Astrocyte of the cerebellum (primary cell): ENCODE measurements at places on chromosomes 3 and 15.

GRCh38 chr15:32834156-32834555 lies 116.4 kb downstream of the GREM1 start:
- DNase-seq: no peak

DNA sequence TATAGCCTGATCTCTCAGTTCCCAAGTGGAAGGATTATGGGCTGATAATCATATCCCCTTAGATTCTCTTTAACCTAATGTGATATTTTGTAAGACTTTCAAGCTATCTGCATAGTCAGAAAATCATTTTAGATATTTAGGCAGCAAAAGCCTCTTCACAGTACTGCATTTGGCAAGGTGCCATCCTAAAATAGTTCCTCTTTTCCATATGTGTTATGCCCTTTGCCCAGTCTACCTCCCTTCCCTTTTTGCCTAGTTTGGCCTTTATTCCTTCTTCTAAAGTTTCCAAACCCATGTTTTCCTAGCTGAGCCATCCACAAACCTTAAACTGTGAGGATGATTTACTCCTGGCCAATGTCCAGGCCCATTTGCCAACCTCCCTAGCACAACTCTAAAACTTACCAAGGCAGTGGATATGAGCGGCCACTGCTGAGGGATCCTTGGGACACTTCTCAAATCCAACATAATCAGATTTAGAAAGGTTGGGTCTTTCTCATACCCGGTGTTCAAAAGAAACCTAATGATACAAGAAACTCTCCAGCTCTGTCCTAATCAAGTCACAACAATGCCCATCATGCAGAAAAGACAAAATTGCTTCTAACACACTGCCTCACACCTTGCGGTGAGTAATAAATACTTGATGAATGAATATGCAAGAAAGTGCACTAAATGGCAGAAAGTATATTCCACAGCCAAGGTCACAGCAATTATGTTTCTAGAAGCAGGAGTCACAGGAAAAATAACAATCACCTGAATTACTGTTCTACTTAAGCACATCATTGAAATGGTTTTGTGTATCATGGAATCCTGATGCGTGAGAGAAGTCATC lies 493.9 kb downstream of the NLGN1 start:
- no peak for DNase-seq

DNA sequence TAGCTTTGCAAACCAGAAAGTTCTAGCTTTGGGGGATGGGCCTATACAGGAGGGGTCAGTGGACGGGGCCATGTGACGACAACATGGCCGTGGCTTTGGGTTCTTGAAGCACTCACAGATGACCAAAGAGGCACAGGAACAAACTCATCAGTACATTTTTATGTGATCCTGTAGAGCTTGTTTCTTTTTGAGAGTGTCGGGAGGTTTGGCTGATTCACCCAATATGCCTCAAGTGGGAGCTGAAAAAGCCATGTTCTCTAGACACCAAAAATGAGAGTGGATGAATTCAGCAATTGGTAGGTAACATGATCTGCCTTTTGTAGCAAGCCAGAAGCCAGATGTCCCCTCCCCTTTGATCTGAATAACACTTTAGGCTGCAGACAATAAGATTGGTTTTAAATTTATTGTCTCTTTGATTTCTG lies 30.1 kb downstream of the GREM1 start:
- no peak for DNase-seq

DNA sequence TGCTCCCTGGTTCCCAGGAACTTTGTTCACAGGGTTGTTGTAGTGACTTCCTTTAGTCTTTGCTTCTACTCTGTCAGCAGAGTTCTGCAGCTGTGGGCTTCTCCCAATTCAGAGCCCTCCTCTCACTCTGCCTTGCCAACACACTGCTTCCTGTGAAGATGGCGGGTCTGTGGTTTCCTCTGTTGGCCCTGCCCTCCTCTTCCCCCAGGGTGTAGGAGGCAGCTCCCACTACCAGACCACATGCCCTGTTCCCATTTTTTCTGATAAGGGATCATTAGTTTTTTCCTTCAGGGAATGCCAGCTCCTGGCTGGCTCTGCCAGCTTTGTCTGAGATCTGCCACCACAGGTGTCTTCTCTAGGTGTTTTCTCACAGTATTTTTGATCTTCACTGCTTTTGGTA lies 12.7 kb downstream of the SPSB4 start:
- no peak for DNase-seq

GRCh38 chr15:31485431-31485830 lies 158.8 kb downstream of the KLF13 start:
- no peak for DNase-seq

GRCh38 chr3:119309591-119309990 lies 15.4 kb downstream of the ARHGAP31 start:
- DNase-seq: no peak

DNA sequence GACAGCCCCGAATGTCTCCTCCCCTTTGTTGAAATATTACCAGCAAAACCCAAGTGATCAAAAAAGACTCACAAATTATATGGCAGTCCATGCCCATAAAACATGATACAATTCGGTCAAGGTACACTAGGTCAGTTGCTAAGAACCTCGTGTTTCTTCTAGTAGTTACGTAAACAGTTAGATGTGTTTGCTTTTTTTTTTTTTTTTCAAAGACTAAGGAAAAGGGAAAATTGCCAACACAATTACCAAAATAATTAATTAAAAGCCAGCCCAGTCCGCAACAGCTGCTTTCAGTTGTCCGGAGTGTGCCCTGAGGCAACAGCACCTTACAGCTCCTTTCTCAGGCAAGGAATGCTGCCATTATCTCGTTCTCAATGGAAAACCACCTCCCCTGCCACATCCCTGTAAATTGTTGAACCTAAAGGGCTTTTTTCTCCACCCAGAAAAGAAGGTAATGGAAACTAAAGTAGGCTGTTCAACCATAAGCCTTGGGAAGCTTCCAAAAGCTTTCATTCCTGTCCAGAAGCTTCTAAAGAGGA lies 129.2 kb upstream of the TSC22D2 start:
- no peak for DNase-seq

GRCh38 chr3:182241196-182241765 lies 529.6 kb downstream of the SOX2 start:
- DNase-seq: no peak

DNA sequence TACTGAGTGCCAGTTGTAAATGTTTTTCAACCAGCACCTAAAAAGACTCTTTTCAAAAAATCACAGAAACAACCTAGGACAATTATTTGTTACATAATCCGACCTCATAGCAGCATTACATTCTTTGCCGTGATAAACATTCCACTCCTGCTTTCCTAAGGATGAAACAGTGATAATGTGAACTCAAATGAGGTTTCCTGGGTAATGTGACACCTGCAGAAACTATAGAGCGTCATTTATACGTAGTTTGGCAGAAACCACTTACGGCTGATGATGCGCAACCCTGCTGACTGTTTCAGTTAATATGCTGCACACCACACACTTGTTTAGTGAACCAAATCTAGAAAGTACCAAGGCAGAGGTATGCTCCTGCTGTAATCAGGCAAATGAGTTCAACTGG lies 55.8 kb downstream of the SEMA6D start:
- no peak for DNase-seq

DNA sequence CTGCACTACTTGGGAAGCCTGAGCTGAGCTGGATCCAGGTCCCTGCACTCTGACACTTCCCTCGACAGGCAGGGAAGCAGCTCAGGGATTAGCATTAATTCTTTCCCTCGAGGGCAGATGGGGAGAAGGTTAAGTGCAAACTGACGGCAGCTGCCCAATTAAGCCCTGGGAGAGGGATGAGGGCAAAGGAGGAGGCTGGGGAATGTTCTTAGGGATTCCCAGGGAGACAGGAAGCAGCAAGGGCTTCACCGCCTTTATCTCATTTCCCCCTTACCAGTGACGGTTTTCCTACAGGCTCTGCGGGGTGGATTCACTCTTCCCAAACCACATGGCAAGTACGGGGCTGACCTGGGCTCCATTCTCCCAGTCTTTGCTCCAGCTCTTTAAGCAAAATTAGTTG lies 519.0 kb upstream of the PROK2 start:
- DNase-seq: no peak

- DNase-seq: no peak
These were observed 120.3 kb upstream of the CCDC54 start for GRCh38 chr3:107256963-107257362.

GRCh38 chr15:78040653-78041244 lies 36.8 kb downstream of the TBC1D2B start:
- DNase-seq: no peak

- DNase-seq: no peak
These were observed 11.1 kb downstream of the ALPK3 start for GRCh38 chr15:84828086-84828908.

DNA sequence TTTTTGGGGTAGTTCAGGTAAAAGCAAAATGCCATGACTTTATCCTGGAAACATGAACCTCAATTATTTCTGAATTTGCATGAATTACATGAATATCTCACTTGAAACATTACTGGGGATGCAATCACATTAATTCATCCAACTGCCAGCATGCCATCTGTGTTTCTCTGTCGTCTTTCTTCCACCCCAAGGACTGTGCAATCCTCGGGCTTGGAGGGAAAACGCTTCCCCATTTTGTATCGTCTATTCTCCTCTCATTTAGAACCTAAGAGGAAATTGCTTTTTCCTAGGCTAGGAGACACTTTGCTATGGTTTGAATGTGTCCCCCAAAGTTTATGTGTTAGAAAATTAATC lies 109.4 kb downstream of the SQOR start:
- DNase-seq: no peak

DNA sequence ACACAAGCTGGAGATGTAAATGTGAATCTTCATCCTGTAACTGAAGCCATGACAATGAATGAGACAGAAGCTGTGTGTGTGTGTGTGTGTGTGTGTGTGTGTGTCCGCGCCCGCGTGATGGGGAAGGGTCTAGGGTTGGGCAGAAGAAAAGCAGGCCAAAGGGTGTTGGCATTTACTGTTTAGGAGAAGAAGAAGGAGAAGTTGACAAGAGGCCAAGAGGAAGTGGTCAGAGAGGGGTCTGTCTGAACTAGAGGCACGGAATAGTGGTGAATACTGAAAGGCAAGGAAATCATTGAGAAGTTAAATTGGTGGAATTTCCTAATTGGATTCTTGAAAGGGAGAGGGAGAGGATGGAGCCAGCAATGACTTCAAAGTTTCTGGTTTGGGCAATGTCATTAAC lies 5.6 kb upstream of the NCEH1 start:
- DNase-seq: no peak

GRCh38 chr3:44969828-44970179 lies 6.2 kb downstream of the ZDHHC3 start:
- no peak for DNase-seq

GRCh38 chr3:79086514-79086913 lies 681.3 kb downstream of the ROBO1 start:
- peak; percentile 43 for DNase-seq

DNA sequence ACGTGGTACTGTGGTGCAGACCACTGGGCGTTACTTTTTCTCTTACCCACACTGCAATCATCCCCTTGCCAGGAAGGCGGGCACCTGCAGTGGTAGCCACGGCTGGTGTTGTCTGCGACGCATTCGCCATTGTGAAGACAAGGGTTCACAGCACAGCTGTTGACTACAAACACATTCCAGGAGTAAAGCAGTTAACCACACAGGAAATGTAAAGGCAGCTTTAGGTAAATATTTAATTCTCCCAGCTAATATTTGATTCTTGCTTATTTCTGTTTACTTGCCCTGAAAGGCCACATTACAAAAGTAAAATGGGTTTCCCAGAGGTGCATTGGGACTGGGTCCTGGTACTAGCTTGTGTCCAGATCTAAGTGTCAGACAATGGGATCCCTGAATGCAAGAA lies 45.4 kb downstream of the HEG1 start:
- no peak for DNase-seq

DNA sequence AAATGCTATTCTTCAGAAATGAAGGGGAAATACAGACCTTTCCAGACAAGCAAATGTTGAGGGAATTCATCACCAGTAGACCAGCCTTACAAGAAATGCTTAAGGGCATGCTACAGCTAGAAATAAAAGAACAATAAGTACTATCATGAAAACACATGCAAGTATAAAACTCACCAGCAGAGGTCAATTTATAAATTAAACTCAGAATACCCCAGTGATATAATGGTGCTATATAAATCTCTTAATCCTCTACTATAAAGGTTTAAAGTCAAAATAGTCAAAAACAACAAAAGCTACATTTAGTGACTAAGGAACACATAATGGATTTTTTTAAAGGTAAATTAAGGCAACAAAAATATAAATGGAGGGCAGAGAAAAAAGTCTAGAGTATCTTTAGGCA lies 142.5 kb downstream of the CPNE4 start:
- DNase-seq: no peak

DNA sequence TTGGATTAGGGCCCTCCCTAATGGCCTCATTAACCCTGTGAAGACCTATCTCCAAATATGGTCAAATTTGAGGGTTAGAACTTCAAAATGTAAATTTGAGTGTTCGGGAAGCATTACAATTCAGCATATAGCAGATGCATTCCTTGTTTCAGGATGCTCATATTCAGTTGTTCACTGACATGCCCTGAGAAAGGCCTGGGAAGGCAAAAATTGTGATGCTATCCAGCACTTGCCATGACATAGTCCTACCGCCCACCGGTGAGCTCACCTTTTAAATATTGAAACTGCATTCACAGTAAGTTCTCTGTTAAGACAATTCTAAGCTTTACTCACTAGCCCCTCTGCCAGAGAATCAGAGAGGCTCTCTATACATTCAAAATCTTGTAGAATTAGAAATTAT lies 300.3 kb upstream of the CCDC54 start:
- no peak for DNase-seq

DNA sequence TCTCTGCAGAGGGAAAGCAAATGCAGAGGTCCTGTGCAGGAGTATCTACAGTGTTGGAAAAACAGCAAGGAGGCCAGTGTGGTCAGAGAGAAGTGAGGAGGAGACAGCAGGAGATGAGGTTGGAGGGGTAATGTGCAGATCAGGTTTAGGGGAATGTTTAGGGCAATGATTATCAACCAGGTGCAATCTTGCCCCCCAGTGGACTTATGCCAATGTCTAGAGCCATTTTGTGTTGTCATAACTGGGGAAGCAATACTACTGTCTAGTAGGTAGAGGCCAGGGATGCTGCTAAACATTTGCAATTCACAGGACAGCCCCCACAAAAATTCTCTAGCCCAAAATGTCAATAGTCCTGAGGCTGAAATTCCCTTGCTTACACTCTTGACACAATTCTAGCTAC lies 13.1 kb downstream of the CCDC191 start:
- no peak for DNase-seq
